ENCODE measurements at places on chromosomes 12 and 14.

DNA sequence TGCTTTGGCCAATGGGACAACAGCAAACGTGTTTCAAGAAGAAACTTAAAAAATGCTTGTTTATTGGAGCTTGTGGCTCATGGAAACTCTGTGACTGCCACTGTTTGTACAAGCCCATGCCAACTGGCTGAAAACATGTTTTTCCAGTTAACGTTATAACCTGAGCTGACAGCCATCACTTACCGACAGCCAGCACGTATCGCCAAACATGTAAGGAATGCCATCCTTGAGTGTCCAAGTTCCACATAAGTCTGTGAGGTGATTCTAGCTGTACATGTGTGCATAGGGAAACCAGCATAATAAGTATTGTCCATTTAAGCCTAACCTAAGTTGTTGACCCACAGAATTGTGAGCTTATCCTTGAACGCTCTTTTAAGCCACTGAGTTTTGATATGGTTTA, 596.9 kb downstream of the TRHDE start:
- DNase-seq: no peak

- peak; percentile 73 for DNase-seq
These were observed 1.6 kb downstream of the VDR start for GRCh38 chr12:47903151-47903611.

DNA sequence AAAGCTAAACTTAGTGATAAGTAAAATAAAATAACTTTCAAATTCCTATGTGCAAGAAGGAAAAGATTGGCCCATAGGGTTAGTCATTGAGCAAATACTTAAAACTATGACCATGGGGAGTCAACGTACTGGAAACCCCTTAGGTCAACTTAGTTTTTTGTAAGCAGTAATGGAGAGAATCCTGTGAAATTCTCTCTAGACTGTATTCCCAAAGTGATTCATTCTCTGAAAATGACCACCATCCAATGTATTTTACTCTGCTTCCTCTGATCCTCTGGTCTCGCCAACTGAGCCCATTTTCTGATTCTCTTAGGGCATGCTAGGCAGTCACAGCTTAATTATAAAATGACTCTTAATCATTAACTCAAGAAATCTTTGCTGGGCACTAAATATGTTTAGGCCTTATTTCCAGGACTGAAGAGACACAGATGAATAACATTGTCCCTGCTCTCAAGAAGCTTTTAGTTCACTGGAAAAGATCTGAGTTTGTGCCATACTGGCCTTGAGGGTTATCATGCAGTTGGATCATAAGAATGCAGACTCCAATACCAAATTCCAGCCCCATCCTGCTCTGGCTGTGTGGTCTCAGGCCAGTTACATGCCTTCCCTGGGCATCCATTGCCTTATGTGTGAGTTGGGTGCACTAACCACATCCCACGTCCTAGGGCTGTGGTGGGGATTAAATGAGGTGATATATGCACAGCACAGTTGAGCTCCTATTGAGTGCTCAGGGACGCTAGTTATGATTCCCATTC, 732.4 kb downstream of the AACS start:
- no peak for DNase-seq

DNA sequence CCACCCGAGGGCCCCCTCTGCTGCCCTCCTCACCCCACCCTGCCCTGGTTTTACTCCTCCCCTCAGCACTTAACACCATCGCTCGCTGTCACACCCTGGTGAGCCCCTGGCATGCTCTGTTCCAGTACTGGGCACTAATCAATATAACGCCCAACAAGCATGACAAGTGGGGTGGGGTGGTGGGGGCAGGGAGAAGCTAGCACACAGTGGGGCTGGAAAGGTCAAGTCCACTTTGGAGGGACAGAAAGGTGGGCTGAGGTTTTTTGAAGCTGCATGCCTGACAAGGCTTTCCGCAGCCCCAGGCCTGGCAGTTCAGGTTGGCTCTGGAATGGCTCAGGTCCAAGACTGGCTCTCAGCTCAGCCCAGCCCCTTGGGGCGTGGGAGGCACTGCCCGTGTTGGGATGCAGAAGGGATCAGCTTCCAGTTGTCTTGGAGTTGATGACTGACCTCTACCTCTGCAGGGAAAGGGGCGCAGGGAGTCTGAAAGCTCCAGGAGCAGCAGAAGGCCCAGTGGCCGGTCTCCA, 34.1 kb downstream of the PLEKHG3 start:
- DNase-seq: no peak

DNA sequence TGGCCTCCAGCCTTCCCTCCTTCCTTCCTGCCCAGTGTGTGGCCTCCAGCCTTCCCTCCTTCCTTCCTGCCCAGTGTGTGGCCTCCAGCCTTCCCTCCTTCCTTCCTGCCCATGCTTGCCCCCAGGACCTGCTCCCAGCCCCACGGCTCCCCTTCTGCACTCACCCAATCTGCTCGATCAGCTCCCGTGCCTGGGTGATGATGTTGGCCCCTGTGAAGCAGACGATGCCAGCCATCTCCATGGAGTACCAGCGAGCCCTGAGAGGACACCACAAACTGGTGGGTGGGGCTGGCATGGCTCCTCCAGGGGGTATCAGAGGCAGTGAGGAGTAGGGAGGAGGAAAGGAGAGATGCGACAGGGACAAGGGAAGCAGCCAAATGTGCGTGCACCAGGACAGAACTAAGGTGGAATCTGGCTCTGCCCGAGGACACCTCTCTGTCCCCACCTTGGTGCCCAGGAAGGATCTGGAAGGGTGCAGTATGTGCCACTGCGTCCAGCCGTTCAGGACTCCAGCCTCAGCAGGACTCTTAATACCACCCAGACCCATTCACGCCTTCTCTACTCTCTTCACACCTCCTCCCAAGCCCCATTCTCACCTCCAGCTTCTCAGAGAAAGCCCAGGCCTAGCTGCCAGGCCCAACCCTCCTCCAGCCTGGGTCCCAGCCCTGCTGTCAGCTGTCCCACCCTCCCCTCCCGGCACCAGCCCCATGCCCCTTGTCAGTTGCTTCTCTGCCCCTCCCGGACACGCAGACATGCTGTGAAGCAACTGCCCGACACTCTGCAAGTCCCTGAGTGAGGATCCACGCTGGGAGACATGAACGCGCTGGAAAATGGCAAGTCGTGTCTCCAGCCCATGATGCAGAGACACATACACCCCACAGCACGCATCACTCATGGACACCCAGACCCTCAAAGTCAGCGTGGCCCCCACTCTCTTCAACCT, 22.7 kb downstream of the POLE start:
- DNase-seq: no peak
